Left ventricle myocardium inferior (tissue), 1 donor: ENCODE measurements at places on chromosomes 1 and 21.

DNA sequence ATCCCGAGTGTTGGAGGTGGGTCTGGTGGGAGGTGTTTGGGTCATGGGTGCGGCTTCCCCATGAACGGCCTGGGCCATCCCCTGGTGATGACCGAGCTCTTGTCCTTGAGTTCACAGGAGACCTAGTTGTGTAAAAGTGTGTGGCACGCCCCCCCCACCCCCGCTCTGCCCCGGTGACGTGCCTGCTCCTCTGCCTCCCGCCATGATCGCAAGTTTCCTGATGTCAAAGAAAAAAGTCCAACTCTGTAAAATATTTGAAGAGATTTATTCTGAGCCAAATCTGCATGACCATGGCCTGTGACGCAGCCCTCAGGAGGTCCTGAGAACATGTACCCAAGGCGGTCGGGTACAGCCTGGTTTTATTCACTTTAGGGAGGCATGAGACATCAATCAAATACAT is 125.1 kb upstream of the COL6A1 start:
- DNase-seq: no peak

- DNase-seq: peak; percentile 83
Measured at GRCh38 chr1:220786337-220787068, at the start of gene MTARC1. TSS of gene MTARC1 (plus strand) at chr1:220786913. CDS start at chr1:220786945, 32 bp downstream.

DNA sequence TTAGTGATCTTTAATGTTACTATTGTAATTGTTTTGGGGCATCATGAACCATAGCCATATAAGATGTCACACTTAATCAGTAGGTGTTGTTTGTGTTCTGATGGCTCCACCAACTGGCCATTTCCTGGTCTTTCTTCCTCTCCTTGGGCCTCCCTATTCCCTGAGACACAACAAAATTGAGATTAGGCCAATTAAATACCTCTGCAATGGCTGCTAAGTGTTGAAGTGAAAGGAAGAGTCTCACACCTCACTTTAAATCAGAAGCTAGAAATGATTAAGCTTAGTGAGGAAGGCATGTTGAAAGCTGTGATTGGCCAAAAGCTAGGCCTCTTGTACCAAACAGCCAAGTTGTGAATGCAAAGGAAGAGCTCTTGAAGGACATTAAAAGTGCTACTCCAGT is 30.7 kb downstream of the PPP2R5A start:
- DNase-seq: no peak

GRCh38 chr1:111928531-111928930 is 60.9 kb downstream of the KCND3 start:
- no peak for DNase-seq

DNA sequence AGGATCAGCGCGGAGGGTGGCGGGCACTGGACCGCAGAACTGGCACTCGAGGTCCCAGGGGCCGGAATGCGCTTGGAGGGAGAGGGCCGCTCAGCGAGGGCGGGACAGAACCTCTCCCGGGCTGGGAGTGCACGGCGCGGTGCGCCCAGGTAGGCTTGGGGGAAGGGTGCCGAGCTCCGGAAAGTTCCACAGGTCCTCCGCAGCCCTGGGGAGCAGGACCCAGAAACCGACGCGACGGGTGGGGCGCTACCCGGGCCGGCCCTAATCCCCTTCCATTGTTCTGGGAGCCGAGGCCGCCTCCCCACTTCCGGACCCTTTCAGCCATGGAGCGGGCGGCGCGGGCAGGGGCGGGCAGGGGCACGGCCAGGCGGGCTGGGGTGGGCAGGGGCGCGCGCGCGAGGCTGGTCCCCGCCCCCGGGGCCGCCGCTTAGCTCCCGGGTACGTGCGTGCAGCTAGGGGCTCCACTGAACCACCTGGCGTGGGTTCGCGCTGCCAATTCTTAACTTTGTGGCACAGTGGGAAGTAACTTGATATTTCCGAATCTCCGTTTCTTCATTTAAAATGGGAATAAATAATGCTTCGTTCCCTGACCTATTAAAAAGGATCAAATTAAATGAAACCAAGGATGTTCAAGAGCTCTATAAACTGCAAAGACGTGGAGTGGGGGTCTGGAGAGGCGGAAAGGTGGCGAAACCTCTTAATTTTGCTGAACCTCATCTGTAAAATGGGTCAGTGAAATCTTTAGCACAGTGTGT is 20.7 kb downstream of the LGR6 start:
- DNase-seq: no peak

GRCh38 chr1:216332462-216332861 is 90.8 kb downstream of the USH2A start:
- no peak for DNase-seq

- DNase-seq: no peak
Measured at GRCh38 chr1:246793356-246793896, 69.2 kb downstream of the SCCPDH start.

GRCh38 chr1:64903593-64903992 is 62.8 kb downstream of the JAK1 start:
- DNase-seq: no peak

DNA sequence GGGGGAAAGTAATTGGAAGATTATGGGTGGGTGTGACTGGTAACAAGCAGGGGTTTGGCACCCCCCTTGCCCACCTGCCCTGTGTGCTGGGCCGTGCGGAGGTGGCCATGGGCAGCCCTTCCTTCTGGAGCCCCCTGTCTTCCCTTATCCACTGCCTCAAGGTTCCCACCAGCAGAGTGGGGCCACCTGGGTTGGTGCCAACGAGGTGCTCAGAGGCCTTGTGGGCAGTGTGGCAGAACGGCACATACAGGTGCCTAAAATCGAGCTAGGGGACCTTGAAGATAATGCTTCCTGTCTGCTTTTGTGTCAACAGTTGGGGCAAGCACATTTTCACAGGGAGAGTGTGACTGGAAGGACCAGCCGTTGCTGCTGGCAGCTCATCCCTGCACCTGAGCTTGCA is 161.8 kb downstream of the PCBP3 start:
- no peak for DNase-seq

GRCh38 chr1:58156124-58156468 is 390.4 kb downstream of the OMA1 start:
- DNase-seq: no peak
